A549 treated with Hydrocortisone at 1 μM for 4 hours (cell line): ENCODE measurements at places on chromosomes 13 and 19. TPM values are rescaled to one million over a fixed set of nuclear protein-coding genes. Genes with fewer than 3 reads are reported as not detected.

The S1PR5 gene
- 1.2 to 1.9 TPM (median 1.6 TPM) in 5 replicates for total RNA-seq

The CERS1 gene
- total RNA-seq, result 3.4 to 5.6 TPM (median 5.0 TPM) in 5 replicates

The GPR12 gene
- total RNA-seq, result not detected in 5 replicates

The USE1 gene
- 13.7 to 17.8 TPM (median 15.3 TPM) in 5 replicates for total RNA-seq

The RGL3 gene
- 0.92 to 1.8 TPM (median 1.3 TPM) in 5 replicates for total RNA-seq

The ZNF730 gene
- total RNA-seq, result not detected in 5 replicates

The TGFBR3L gene
- 1.0 to 2.4 TPM (median 1.6 TPM) in 5 replicates for total RNA-seq

The RGCC gene
- 6.1 to 13.2 TPM (median 12.0 TPM) in 5 replicates for total RNA-seq

The ZNF586 gene
- 5.8 to 8.1 TPM (median 6.8 TPM) in 5 replicates for total RNA-seq

The LRRC4B gene
- total RNA-seq, result 0.21 to 0.58 TPM (median 0.47 TPM) in 5 replicates

The ARHGAP45 gene
- total RNA-seq, result 3.2 to 4.9 TPM (median 4.7 TPM) in 5 replicates

The KDM4B gene
- 7.5 to 9.6 TPM (median 8.6 TPM) in 5 replicates for total RNA-seq

The GRIN2D gene
- 6.5 to 8.9 TPM (median 7.6 TPM) in 5 replicates for total RNA-seq
